ENCODE measurements at places on chromosomes 11 and 22.

GRCh38 chr22:49662681-49663080, 165.0 kb downstream of the BRD1 start:
- DNase-seq = no peak

GRCh38 chr11:63530021-63530420, 6.6 kb upstream of the PLAAT4 start:
- DNase-seq = no peak

DNA sequence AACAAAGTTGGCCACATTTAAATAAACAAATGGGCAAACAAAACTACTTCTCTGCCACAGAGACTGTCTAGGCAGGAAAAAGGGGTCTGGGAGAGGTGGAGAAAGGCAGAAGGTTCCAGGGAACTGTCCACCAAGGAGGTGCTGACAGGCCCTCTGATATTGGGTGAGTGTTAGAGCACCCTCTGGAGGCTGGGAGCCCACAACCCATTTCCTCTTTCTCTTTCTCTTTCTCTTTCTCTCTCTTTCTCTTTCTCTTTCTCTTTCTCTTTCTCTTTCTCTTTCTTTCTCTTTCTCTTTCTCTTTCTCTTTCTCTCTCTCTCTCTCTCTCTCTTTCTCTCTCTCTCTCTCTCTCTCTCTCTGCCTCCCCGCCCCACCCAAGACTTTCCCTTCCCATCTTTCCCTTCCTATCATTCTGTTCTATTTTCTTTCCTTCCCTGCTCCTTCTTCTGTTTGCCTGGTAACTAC, 912.8 kb downstream of the DLG2 start:
- peak; percentile 5 for DNase-seq

DNA sequence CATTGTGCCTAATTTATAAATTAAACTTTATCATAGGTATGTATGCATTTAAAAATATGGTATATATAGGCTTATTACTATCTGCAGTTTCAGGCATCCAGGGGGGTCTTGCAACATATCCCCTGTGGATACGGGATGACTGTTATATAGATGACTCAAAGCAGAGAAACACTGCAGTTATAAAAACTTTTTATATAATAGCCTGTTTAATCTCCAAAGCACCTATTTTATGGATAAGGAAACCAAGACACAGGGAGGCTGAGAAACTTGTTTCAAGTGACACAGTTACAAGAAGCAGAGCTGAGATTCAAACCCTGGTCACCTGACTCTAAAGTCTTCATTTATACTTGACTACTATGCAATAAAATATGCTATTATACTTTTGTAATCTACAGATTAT, 897.7 kb downstream of the KCNA4 start:
- no peak for DNase-seq

- DNase-seq = no peak
These were observed 16.1 kb downstream of the MUC2 start for GRCh38 chr11:1090600-1091331.

DNA sequence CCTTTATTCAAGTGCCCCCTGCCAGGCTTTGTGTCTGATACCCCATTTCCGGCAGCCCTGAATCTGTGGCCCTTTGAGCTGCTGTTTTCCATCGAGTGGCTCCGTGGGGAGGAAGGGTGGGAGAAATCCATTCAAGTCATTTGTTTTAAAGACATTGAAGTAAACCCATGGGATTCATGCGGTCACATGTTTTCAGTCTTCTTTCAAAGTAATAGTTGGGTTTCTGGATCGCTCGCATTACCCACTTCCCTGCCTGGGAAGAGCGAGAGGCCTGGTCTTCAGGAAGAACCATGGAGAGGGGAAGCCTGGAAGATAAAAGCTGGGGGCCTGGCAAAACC, 14.4 kb downstream of the DAGLA start:
- no peak for DNase-seq

DNA sequence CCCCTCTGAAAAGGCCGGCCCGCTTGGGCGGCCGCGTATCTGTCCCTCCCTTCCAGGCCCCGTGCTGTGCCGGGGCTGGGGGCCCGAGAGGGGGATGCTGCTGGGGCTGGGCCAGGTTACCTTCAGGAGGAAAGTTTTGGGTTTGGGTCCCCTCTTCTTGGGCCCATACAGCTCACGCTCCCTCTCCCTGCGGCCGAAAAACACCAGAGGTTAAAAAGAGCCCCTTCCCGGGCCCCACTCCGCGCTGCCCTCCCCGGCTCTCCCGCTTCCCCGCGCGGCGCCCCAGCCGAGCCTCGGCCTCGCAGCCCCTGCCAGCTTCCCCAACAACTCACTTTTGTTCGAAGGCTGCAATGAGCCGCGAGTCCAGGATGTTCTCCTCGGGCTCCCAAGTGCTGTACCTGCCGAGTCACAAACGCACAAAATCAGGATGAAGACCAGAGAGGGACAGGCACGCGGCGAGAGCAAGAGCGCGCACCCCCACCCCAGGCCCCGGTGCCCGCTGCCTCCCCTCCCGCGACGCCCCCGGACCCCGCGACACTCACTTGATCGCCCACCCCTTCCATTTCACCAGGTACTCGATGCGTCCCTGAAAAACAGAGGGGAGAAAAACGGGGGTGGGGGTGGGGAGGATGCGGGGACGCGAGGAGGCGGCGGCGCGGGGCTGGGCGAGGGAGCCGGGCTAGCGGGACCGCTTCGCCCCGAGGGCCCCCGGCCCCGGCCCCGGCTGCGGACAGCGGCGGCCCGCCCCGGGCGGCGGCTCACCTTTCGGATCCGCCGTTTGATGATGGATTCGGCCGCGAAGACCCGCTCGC, 450 bp downstream of the CBX6 start:
- DNase-seq = no peak
